ENCODE measurements at places on chromosomes 5 and 9.

DNA sequence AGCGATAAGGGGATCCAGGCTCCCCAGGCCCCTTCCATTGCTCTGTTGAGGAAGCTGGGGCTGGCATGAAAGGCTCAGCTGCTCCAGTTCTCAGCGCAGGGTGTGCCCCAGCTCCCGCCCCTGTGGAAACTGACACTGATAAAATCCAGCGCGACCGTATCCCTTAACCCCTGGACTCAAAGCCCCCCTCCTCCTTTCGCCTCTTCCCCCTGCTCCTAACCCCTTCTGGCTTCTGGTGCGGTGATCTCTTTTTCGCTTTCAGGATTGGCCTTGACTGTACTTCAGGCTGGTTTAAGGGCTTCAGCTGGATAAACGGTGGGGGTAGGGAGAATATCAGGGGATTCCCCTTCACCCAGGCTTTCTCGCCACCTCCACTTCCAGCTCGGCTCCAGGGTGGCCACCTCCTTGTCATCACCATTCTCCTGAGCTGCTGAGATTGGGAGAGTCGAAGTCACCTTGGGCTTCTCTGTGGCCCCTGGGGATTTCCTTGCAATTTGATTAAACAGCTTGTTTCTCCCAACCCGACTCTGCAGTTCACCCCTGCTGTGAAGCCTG is 843 bp downstream of the BSPRY start:
- DNase-seq: no peak

- no peak for DNase-seq
Observed at GRCh38 chr9:34125681-34126206, 754 bp downstream of the DCAF12 start.

DNA sequence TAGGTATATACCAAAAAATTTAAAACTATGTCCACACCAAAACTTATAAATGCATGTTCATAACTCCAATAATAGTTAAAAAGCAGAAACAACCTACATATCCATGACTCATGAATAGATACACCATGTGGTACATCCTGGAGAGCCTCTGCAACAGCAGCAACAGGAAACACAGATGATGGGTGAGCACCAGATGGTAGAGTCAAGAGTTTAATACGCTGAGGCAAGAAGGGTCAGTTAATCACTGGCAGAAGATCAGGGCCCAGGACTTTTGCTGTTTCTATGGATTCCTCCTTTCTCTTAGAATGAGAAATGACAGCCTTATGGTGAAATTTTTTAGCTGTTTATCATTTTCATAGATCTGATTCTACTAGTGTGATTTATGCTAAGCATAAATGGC is 351.8 kb upstream of the ADAMTSL1 start:
- no peak for DNase-seq

- DNase-seq: no peak
Observed at GRCh38 chr9:92010705-92011536, 60.9 kb upstream of the ROR2 start.

GRCh38 chr5:200985-201384 is 9.7 kb downstream of the LRRC14B start:
- DNase-seq: no peak

DNA sequence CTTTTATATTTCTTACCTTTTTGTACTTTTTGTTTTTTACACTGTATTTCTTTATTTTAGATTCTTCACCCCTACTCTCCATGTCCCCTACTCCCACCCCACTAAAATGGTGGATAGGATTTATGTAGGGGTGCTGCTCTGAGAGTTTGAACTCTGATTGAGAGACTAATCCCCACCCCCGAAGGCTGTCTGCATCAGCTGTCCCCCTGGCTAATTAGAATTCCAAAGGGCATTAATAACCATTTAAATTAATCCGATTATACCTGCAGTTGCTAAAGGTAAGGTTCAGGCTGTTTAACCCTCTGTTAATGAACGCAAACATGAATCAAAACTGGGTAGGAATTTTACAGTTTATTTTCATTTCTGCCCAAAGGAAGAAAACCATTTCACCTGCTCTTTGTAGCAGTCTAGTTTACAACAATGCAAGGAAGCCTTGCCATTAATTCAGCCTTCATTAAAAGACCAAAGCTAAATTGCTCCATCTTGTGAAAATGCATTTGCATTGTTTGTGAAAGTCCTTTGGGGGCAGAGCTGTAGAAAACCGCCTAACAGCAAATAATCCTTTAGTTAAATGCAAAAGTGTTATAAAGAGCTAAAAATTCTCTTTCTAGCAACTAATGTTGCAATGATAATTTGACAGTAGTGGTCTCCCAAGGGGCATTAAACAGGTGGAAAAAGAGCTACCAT is 71.2 kb downstream of the ZCCHC7 start:
- no peak for DNase-seq

- no peak for DNase-seq
Observed at GRCh38 chr5:59800347-59800893, 93.1 kb downstream of the PDE4D start.

DNA sequence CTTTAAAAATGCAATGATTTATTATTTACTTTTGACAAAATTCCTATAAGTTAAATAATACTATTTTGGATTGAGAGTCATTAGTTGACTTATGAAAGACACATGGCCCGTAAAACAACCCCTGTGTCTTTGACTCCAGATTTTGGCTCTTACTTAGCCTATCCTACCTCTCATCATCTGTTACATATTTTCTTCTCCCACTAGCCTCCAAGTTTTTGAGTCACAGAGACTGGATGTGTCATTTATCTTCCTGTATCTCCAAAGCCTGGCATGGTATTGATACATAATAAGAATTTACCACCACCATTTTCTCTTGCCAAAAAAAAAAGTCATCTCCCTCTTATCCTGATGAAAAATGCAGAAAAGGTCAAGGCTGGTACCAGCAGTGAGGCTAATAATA is 99.9 kb downstream of the GABRB2 start:
- no peak for DNase-seq

DNA sequence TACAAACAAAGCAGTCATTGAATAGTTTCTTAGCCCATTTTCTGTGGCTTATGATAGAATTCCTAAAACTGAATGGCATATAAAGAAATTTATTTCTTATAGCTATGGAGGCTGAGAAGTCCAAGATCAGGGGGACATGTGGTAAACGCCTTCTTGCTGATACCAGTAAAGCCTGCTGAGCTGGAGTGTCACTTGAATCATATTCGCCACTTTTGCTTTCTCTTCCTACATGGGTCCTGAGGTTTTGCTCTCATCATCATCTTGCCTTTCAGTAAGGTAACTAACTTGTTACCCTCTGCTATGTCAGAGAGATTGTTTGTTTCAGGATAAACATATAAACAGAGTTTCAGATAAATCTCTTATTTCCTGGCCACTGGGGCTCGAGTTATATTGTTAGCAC is 203.3 kb upstream of the DMRT1 start:
- DNase-seq: no peak
